NCI-H524 treated with DMSO at 0.1 percent for 48 hours (cell line): ENCODE measurements at places on chromosomes 3 and 15.

GRCh38 chr3:120689395-120689794 lies 7.4 kb upstream of the HGD start:
- no peak for DNase-seq

DNA sequence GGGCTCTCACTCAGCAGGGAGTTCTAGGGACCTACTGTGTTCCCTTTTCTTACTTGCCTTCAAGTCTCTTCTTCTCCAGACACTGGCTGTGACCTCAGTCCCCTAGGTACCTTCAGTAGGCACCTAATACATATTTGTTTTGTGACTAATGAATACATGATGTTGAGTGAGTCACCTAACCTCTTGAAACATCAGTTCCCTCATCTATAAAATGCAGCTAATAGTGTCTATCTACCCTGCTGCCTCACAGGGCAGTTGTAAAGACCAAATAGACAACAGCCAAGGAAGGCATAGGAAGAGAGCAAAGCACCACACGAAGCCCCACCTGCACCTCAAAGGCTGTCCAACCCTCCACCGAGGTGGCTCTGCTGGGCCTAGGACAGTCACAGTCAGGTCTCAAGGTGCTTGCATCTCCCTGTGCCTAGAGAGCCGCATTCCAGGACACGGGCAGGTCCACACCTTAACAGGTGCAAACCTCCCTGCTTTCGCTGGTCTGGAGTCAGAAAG lies 29.1 kb downstream of the DAPK2 start:
- no peak for DNase-seq

GRCh38 chr15:67808821-67809220 lies 16.5 kb upstream of the SKOR1 start:
- DNase-seq, result no peak

- DNase-seq, result no peak
Measured at GRCh38 chr15:63998489-63998888, 47.8 kb downstream of the DAPK2 start.

GRCh38 chr3:46231323-46231722 lies 10.9 kb upstream of the CCR3 start:
- no peak for DNase-seq

GRCh38 chr3:185976100-185976499 lies 38.3 kb upstream of the TRA2B start:
- DNase-seq, result no peak

DNA sequence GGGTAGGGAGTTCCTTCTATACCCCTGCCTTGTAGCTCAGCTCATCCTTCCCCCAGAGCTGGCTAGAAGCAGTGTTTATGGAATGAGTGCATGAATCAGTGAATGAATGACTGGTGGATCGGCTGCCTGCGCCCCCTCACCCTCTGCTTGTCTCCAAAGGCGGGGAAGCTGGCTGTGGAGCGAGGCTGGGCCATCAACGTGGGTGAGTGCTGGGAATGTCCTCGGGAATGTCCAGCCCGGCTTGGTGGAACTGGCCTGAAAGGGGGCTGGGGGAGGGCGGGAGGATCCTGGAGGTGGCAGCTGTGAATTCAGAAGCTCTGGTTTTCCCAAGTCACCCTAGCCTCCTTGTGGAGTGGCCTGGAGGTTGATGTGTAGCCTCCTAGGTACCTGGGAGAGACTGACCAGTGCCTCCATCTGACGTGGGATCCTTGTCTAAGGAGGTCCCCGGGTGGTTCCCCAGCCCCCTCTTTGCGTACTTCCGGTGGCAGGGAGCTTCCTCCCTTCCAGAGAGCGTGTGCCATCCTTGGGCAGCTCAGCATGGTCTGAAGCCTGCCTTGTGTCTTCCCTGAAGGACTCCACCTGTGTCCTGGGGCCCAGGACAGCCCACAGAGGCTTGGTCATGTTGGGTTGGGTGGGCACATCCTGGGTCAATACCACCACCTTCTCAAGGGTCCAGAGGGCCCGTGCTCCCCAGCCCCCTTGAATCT lies 18.4 kb downstream of the HDAC11 start:
- no peak for DNase-seq

- DNase-seq, result no peak
Measured at GRCh38 chr15:29849716-29850115, 27.4 kb upstream of the TJP1 start.

- DNase-seq, result no peak
Measured at GRCh38 chr15:57544848-57545480, 46.7 kb upstream of the MYZAP start.

DNA sequence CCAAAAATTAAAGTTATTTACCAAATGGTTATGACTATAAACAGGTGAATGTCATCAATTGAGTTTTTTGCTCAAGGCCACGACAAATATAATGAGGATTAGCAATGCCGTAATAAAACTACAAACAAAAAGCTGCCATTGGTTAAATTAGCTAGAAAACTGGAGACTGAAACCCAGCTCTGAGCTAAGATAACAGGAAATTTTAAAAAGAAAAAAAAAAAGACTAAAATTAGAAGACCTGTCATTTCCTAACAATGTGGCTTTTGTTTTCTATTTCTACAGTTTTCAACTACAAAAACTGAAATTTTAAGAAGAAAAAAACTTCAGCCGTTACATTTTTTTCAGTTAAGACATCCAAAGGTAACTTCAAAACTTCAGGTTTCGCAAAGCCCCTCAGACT lies 9.7 kb downstream of the SLC12A6 start:
- no peak for DNase-seq

DNA sequence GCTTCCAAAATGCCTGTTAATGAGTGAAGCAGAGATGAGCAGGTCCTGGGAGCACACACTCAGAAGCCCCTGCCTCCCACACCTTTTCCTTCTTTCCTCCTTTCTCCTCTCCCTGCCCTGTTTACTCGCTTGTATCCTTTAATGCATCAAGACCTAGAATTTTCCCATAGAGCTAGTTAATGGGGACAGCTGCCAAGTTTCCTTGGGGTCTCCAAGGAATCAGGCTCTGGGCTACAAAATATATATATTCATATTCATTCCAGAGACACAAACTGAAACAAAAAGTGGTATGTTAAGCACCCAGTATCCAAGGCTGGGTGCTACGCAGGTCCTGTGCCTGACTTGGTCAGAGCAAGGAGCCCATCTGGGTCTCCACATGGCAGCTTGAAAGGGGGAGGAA lies 235.6 kb downstream of the MYRIP start:
- no peak for DNase-seq

DNA sequence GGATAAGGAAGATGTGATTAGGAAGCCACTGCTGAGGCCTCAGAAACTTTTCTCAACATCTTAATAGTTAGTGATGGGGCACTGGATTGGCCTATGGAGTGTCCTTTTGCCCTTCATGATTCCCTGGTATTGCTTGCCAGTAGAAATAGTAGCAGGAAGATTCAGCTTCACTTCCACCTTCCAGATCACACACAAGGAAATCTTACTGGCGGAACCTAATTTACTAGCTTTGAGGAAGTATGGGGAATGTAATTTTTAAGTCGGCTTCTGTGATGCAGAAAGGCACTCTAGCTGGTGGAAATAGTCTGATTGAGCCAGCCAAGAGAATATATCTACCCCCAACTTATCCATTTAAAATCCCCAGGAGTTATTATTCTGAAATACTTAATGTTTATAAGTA lies 46.5 kb downstream of the LPP start:
- no peak for DNase-seq

GRCh38 chr15:57302640-57303257 lies 73.6 kb upstream of the CGNL1 start:
- DNase-seq, result no peak

DNA sequence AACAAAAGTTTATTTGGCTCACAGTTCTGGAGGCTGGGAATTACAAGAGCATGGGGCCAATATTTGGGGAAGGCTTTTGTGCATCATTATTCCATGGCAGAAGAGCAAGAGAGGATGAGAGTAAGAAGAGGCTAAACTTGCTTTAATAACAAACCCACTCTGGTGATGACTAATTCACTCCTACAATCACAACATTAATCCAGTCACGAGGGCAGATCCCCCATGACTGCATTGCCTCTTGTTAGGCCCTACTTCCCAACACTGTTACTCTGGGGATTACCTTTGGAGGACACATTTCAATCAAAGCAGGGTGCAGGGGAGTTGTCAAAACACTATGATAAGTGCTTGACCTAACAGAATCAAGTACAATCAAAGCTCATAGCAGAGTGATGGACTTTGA lies 181.7 kb downstream of the BBX start:
- no peak for DNase-seq

- DNase-seq, result peak; percentile 68
Measured at GRCh38 chr15:65384895-65385869, 7.4 kb upstream of the IGDCC3 start.

GRCh38 chr3:100456745-100457144 lies 35.7 kb upstream of the TMEM45A start:
- DNase-seq, result no peak

- DNase-seq, result no peak
Measured at GRCh38 chr15:83288381-83288801, 3.9 kb upstream of the BNC1 start.

DNA sequence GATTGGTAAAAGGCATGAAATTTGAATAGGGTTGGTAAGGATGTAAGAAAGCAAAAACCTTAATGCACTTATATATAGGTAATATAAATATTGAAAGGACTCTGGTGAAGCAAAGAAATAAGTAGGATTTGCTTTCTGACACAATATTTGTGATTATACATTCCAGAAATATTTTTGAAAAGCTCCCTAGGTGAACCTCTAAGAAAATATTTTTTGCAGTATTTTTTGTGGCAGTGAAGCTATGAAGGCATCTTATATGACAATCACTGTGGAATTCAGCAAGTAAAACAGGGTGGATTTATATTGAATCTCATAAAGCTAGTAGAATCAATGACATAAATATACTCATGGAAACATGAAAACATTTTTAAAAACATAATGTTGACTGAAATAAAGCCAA lies 119.6 kb upstream of the EPHA3 start:
- no peak for DNase-seq

DNA sequence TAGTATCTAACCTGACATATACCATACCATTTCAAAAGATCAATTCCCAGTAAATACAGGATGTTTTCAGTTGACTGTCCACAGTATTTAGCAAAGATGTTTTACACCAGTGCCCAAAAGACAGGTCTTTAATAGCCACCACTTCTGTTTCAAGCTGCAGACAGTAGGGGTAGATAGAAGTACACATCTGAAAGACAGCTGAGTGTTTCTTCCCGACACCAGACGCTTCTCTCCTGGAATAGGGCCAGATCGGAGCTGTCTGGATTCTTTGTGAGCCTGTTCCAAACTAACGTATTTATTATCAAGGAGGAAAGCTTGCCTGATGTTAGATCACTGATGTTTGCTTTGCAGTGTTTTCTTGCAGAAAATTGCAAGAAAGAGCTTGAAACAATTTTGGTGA lies 136.1 kb upstream of the RBMS3 start:
- peak; percentile 74 for DNase-seq

DNA sequence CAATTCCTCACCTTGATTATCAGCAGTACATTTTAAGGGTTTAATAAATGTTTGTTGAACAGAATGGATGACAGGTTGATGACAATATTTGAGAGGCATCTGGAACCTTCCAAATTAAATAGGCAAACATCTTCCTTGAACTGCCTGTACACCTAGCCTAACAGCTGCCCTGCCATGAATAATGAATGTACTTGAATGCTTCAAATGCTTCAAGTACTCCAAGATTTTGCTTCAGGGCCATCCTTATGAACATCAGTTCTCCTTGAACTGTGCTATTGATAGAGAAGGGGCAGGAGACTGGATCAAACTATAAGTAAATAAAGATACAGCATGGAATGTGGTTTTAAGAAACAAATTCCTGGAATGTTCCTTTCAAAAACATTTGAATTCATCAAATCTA lies 136.8 kb downstream of the CHST2 start:
- no peak for DNase-seq

GRCh38 chr3:141795276-141795675 lies 32.1 kb downstream of the GRK7 start:
- no peak for DNase-seq

- no peak for DNase-seq
Measured at GRCh38 chr3:183303690-183304089, 50.6 kb downstream of the B3GNT5 start.

GRCh38 chr3:116280130-116280740 lies 165.1 kb downstream of the LSAMP start:
- DNase-seq, result no peak

DNA sequence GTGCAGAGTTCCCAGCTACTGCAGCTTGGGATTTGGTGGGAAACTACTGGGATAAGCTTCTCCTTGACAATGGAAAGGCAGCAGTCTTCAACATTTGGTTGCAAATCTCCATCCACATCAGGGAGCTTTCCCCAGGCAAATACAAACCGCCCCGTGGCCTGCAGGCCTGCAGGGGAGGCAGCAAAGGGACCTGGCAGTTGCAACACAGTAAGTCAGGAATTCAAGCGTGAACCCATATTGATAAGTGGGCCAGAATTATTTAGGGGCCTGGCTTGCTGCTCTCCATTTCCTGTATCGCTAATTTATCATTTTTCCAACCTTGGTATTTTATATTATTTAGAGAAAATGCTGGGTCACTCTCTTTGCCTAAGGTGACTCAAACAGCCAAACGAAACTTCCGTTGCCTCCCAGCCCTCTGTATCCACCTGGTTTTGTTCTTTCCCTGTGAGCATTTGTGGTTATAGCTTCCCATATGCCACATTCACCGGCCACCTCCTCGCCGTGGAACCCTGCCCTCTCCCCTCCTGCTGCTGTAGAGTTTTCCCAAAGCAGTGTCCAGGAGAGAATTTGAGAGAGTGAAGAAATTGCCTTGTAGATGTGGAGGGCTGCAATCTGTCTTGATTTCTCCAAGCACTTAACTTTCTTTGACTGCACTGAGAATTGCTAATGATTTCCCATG lies 34.8 kb downstream of the B3GALNT1 start:
- DNase-seq, result no peak

- no peak for DNase-seq
Measured at GRCh38 chr15:85743392-85744055, 51.2 kb downstream of the KLHL25 start.

DNA sequence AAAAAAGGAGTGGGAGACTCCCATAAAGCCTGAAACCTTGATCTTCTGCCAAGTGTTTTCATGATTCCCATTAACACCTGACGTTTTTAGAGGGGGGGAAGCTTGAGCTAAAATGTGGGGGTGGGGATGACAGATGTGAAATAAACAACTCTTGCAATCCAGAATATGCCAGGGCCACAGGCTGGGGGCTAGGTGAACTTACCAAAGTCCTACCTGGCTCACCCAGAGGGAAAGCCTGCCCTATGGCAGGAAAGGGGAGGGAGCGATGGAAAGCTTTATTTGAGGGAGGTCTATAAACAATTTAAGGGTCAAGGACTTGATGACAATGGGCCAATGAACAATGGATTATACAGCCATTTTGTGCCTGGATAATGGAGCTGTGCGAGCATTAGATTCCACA lies 108.3 kb downstream of the LRIG1 start:
- no peak for DNase-seq

- no peak for DNase-seq
Measured at GRCh38 chr3:106299300-106300098, 430.7 kb upstream of the CBLB start.

DNA sequence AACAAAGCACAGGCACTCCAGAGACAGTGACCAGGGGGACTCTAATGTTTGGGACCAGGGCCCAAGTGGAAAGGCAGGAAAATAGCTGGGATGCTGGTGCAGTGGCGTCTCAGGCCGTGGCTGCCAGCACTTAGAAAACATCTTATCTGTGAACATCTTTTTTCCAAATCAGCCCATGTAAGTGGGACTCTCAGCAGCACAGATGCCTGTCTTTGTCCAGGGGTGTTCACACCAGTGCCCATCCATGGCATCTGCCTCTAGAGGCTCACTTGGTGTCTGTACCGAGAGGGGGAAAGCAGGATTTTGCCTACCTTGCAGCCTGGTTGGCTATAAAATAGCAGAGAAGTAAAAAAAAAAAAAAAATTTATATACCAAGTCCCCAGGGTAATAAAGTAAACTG lies 26.7 kb downstream of the SLC12A8 start:
- peak; percentile 91 for DNase-seq

GRCh38 chr3:9501226-9501625 lies 52.4 kb downstream of the LHFPL4 start:
- DNase-seq, result no peak
